ENCODE measurements at places on chromosomes 13 and 19.

DNA sequence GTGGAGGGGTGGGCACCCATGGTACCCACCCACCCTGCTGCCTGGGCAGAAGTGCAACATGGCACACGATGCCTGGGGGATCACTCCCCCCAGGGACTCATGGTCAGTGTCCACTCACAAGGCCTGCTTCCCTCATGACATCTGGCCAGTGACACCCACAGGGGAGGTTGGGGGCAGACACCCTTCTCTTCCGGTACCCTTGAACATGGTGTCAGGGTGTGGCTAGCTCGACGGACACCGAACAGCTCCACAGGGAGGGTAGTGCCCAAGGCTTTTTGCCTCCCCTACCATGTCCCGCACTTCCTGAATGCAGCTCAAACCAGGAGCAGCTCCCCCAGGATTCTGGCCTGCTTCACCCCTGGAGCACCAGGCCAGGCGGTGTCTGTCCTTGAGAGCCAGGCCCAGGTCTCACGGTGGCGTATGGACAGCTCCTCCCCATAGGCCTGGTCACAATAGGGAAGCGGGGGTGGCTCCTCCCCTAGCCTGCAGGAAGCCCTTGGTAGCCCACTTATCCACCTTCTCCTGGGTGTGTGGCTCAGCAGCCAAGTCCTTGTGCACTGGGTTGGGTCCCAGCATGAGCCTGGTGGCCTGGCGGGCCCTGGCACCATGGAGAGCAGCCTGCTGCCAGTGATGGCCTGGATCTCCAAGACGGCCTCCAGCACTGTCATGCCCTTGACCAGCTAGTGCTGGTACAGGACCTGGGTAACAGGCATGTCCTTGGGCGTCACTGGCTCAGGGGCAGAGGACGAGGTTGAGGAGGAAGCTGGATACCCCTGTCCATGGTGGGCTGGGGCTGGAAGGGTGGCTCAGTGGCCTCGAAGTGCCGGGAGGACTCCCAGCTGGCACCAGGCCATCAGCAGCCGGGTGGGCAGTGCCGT lies 7.8 kb downstream of the ACP4 start:
- no peak for DNase-seq

DNA sequence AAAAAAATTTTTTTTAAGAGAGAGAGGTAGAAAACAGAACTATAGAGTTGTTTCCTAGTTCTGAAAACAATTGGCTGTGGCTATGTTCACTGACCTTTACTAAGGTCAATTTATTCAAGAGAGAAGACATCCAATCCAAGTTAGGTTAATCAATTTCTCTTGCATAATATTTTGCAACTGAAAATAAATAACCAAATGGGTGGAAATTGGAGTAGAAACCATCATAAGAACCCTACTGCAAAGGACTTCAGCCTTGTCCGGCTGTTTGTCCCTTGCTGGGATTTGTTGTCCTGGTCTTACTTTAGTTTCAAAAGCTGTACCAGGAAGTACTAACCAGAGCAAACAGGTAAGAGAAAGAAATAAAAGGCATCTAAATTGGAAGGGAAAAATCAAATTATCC lies 23.3 kb upstream of the ZC3H13 start:
- no peak for DNase-seq

- no peak for DNase-seq
Observed at GRCh38 chr13:45333251-45333976, 7.6 kb downstream of the TPT1 start.

DNA sequence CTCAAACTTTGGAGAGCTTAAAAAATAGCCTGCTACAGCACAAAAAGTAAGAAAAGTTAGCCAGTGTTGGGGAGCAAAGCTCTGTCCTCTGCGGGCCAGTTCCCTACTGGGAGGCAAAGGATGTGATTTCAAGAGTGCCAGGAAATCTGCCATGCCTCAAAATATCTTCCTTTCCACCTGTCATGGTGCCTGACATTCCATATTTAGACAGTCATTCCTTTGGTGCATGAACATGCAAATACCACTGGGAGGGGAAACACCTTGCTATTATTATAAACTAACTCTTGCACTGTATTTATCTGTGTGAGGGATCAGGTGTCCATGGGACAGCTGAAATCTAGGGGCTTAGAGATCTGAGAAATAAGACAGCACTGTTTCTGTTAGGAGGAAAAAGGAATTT lies 10.3 kb downstream of the FREM2 start:
- DNase-seq = no peak

- no peak for DNase-seq
Observed at GRCh38 chr13:59834801-59835200, 328.9 kb downstream of the DIAPH3 start.

DNA sequence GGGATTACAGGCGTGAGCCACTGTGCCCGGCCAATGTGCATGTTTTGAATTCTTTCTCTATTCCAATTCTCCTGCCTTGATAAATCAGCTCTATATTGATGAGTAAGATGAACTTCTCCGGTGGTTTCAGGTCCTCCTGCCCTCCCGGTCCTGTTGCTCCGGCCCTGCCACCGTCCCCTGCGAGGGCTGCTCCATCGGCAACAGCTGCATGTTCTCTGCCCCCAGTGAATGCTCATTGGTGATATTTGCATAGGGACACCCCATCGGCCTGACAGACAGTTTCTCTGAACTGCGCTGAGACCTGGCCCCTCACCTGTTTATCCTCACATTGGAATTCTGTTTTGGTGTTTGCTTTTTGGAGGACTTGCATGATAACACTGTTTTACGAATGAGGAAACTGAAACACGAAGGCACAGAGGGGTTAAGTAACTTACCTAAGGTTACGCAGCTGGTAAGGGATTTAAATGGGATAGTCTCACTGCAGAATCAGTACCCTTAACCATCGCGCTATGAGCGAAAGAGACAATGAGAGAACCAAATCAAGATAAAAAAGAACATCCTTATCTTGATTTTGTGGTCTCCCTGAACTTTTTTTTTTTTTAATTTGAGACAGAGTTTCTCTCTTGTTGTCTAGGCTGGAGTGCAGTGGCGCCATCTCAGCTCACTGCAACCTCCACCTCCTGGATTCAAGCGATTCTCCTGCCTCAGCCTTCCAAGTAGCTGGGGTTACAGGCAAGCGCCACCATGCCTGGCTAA lies 32.2 kb downstream of the ZNF557 start:
- no peak for DNase-seq

DNA sequence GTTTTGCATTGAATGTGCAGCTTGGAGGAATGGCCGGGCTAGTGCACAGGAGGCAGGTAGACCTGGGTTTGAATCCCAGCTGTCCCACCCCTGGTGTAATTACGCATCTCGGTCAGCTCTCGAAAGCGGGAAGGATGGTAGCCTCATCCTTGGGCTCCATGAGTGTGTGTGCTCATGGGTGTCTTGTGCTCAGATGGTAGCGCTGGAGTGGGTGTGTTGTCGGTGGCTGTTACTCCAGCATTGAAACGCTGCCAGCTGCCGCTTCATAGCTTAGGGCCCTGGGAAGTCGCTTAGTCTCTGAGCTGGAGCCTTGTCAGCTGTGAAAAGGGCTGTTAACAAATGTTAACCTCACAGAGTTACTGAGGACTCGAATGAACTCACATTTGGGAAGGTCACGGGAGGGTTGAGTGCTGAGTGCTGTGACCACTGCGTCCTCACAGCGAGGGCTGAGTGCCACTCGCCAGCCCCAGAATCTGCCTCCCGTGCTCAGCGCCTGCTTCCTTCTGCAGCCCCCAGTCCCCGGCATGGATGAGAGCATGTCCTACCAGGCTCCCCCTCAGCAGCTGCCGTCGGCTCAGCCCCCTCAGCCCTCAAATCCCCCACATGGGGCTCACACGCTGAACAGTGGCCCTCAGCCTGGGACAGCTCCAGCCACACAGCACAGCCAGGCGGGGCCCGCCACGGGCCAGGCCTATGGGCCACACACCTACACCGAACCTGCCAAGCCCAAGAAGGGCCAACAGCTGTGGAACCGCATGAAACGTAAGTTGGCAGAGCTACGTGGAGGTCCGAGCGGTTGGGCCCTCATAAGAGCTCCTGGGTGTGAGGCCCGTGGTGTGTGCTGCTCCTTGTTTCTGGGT lies 5.2 kb downstream of the LENG8 start:
- DNase-seq = no peak

GRCh38 chr19:10452726-10453618 lies 32.6 kb downstream of the PDE4A start:
- no peak for DNase-seq

DNA sequence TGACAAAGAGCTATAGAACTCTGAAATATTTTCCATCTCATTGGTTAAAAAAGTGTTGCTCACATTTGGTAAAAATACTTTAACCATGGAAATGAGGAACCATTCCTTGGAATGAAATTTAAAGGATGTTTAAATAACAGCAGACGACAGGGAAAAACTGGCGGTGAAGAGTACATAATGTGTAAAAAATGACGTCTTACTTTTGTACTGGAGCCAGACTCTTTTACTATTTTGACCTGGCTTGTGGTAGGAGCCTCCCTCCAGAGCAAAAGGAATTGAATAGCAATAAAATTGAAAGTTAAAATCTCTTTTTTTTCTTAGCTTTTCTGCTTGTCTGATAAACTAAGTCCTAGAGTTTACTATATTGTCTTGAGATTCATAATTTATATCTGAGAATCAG lies 426.2 kb upstream of the KLHL1 start:
- no peak for DNase-seq

DNA sequence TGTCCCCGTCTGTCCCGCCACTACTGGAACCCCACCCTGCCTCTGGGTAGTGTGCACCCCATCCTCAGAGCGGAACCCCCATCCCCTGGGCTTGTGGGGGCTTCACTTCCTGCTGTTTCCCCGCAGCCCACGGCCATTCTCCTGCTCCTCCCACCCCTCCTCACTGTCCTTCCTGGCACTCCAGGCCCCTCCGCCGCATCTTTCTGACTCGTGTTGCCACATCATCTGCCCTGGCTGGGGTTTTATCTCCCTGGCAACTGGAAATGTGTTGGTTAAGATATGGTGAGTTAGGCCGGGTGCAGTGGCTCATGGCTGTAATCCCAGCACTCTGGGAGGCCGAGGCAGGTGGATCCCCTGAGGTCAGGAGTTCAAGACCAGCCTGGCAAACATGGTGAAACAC lies 37.3 kb downstream of the KDM4B start:
- DNase-seq = no peak

- DNase-seq = no peak
Observed at GRCh38 chr19:18848878-18849661, 17.3 kb downstream of the UPF1 start.

- DNase-seq = no peak
Observed at GRCh38 chr19:16527334-16527935, 14.8 kb downstream of the CHERP start.

DNA sequence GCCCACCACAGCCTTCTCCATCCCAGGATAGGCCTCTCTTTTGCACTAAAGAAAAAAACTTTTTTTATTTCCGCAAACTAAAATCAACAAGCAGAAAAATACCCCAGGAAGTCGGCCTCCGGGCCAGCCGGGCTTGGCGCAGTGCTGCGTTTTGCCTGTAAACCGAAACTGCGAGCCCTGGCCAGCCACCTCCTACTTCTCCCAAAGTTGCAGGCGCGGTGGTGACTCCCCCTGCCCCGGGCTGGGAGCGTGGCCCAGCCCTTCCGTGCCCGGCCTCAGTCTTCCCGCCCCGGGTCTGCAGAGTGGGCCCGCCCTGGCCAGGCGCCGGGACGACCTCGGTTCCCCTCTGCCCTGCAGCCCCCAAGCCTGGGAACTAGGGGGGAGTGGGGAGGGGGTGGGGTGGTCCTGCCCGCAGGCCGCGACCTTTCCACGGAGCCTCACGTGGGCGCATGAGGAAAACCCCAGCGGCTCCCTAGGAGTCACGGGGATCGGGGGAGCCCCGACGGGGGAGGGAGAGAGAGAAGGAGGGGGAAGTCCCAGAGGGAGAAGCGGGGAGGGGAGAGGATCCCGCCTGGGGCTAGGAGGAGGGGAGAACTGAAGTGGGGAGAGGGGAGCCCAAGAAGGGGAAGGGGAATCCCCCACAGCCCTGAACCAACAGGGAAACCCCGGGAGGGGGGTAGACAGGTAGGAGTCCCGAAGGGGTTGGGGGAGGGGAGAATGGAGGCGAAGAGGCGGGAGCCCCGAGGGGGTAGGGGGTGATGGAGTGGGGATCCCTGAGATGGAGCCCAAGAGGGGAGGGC lies 3.0 kb downstream of the GADD45B start:
- no peak for DNase-seq

DNA sequence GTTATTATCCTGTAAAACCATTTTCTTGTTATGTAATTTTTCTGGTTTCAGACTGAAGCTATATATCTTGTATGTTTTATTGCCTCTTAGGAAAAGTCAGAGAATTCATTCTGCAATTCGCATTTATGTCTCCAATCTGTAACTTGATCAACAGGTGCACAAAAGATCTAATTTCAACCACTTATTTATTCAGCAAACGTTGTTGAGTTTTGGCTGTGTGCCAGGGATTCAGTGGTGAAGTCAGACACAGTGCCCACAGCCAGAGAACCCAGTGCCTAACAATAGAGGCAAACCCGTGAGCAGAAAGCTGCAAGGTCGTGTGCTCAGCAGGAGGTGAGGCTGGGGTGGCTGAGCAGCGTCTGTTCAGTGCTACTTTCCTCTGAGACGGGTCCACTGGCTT lies 119.5 kb upstream of the MCF2L start:
- no peak for DNase-seq

- no peak for DNase-seq
Observed at GRCh38 chr19:1945899-1946298, 4.9 kb downstream of the CSNK1G2 start.

GRCh38 chr13:23289917-23290357 lies 109.2 kb downstream of the SGCG start:
- DNase-seq = no peak

DNA sequence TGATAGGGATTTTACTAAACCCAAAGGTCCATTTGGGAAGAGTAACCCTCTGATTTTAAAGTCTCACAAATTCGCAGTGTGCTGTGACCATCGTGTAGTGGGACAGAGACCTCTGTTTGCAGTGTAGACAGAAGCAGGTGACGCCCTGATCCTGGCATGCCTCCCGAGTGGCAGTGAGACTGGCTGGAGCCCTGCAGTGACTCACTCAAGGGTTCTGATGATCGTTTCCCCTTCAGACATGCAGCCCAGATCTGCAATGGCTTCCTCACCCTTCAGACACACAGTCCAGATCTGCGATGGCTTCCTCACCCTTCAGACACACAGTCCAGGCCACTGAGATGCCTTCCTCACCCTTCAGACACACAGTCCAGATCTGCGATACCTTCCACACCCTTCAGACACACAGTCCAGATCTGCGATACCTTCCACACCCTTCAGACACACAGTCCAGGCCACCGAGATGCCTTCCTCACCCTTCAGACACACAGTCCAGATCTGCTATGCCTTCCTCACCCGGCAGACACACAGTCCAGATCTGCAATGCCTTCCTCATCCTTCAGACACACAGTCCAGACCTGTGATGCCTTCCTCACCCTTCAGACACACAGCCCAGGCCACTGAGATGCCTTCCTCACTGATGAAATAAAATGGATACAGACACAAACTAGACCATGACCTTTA lies 125.2 kb downstream of the ATP11A start:
- DNase-seq = no peak

DNA sequence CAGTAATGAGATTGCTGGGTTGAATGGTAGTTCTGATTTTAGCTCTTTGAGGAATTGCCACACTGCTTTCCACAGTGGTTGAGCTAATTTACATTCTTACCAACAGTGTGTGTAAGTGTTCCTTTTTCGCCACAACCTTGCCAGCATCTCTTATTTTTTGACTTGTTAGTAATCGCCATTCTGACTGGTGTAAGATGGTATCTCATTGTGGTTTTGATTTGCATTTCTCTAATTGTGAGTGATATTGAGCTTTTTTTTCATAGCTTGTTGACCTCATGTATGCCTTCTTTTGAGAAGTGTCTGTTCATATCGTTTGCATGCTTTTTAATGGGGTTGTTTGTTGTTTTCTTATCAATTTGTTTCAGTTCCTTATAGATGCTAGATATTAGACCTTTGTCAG lies 245.0 kb downstream of the MTUS2 start:
- no peak for DNase-seq

- DNase-seq = no peak
Observed at GRCh38 chr19:3304871-3305423, 61.4 kb upstream of the NFIC start.
